ENCODE measurements at places on chromosomes 7 and 10. TPM values are rescaled to one million over a fixed set of nuclear protein-coding genes. Genes with fewer than 3 reads are reported as not detected.
A peak's percentile ranks its signal among the peaks of the same experiment; 100 is the strongest.

DNA sequence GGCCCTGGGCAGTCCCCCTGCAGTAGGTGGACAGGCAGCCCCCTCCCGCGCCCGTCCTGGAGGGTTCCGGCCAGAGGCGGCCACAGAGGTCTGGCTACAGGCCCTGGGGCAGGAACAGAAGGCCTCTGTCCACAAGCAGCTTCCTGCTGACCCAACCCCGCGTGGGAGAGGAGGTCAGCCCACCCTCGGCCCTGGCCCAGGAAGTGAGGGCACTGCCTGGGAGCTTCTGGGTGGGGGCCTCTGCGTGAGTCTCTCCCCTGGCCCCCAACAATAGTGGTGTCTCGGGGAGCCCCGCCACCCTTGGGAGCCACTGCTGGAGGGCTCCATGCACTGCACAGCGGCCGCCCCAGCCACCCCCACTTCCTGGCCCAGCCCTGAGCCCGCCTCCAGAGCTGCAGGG, 4.7 kb downstream of the MICALL2 start:
- no peaks in the 10 kb centered on the region for H3K36me3 ChIP-seq
- no peak overlapping the region for H3K27ac ChIP-seq
- DNase-seq, result no peak

Gene FMC1
- polyA plus RNA-seq, result 23.5 TPM

- no peaks in the 10 kb centered on the region for H3K27me3 ChIP-seq
- H3K4me3 ChIP-seq, result no peak overlapping the region
- no peaks in the 10 kb centered on the region for H3K36me3 ChIP-seq
- H3K4me1 ChIP-seq, result no peaks in the 10 kb centered on the region
Measured at GRCh38 chr10:129545261-129545660, 78.2 kb downstream of the MGMT start.

DNA sequence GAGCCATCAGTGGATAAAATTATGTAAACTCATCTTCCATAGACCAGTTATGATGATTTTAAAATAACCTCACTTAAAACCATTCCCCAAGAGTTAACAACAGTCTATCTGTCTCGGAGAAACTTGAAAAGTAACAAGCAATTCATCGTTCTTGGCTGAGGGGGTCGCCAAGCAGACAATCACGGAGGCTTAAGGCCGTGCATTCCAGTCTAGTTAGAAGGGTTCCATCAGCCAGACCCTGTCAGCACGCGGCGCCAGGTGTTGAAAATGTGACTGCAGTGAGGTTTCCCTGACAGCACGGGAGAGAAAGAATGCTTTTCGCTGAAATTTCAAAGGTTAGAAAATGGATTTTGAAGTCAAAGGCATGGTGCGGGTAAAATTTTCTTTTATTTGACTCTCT, 1025.0 kb upstream of the CELF2 start:
- H3K36me3 ChIP-seq, result no peaks in the 10 kb centered on the region
- H3K27me3 ChIP-seq, result no peaks in the 10 kb centered on the region
- no peak overlapping the region for H3K27ac ChIP-seq
- DNase-seq, result no peak
- H3K4me1 ChIP-seq, result no peaks in the 10 kb centered on the region
- H3K4me3 ChIP-seq, result no peak overlapping the region

Gene FKBP6
- polyA plus RNA-seq, result not detected

DNA sequence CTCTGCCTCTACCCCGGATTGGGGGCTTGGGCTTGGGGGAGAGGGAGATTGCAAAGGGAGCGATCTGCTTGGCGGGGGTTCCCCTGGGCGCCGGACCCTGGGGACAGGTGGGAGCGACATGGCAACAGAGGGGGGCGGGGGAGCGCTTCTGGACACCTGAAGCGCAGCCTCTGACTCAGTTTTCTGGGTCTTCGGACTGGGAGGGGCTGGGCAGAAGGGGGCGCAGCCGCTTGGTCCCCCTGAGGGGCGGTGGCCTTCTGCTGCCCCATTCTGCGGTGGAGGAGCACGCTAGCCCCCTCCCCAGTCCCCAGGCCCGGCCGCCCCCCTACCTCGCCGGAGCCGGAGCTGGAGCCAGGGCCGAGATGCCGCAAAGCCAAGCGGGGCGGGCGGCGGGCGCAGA, 380 bp downstream of the NAT16 start:
- H3K4me1 ChIP-seq, result no peaks in the 10 kb centered on the region
- no peak overlapping the region for H3K27ac ChIP-seq
- no peak for DNase-seq

Gene WEE2
- not detected for polyA plus RNA-seq

- H3K4me3 ChIP-seq, result no peak overlapping the region
- no peak overlapping the region for H3K27ac ChIP-seq
- no peak for DNase-seq
- no peaks in the 10 kb centered on the region for H3K27me3 ChIP-seq
Measured at GRCh38 chr10:128361487-128361886, 235.3 kb upstream of the MKI67 start.

Gene SLC29A3
- polyA plus RNA-seq, result 8.7 TPM

DNA sequence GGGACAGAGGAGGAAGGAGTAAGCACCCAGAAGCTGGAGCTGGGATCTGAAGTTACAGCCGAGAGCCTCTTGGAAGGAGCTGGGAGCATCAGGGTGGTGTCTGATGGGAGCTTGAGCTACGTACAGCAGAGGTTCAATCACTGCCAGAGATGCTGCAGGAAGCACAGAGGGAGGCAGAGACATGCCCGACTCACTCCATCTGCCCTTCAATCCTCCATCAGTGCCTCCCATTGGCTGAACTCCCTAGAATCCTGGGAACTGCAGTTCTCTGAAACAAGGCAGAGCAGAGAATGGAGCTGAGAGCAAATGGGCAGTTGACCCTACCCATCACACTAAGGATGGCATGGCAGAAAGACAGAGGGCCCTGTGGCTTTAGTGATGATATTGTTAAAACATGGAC, 40.0 kb upstream of the CTBP2 start:
- H3K36me3 ChIP-seq, result no peaks in the 10 kb centered on the region
- no peaks in the 10 kb centered on the region for H3K4me1 ChIP-seq
- H3K27me3 ChIP-seq, result peaks cover 2% of the 10 kb centered on the region
- H3K27ac ChIP-seq, result no peak overlapping the region

Gene THNSL1
- 0.38 TPM for polyA plus RNA-seq

DNA sequence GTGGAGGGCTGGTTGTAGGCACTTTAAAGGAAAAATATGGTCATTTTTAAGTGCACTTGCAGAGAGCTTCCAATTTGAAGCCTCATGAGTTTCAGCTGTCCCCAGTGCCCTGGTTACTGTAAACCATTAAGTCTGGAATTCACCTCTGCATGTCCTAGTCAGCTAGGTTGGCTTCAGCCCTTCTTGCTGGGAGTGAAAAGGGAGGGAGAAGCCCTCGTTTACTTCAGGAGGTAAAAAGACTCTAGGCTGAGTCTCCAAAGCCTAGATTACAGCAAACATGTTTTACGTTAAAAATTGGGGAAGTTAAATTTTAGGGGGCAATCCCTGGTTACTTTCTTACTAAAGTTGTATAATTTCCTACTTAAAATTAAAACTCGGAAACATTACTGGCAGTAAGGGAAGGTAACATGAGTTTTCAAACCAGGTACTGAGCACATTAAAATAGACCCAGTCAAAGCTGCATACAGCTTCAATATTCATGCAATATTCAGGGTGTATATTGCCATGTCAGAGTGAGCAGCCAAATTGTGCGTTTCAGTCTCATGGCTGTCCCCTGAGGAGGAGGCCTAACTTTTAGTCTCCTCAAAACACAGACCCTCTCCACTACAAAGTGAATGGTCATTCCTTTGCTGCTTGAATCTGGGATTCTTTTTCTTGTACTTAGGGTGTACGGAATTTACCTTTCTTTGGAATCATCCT, 156.7 kb downstream of the PRKG1 start:
- no peaks in the 10 kb centered on the region for H3K27me3 ChIP-seq
- H3K4me3 ChIP-seq, result no peak overlapping the region
- no peak for DNase-seq
- no peaks in the 10 kb centered on the region for H3K36me3 ChIP-seq
- no peaks in the 10 kb centered on the region for H3K4me1 ChIP-seq

GRCh38 chr7:130929896-130930659, 196.1 kb upstream of the KLF14 start:
- H3K4me3 ChIP-seq, result no peak overlapping the region
- H3K4me1 ChIP-seq, result peaks cover 6% of the 10 kb centered on the region
- H3K27me3 ChIP-seq, result no peaks in the 10 kb centered on the region
- H3K27ac ChIP-seq, result no peak overlapping the region
- H3K36me3 ChIP-seq, result no peaks in the 10 kb centered on the region

Gene HECW1
- not detected for polyA plus RNA-seq

GRCh38 chr7:140039896-140040295, 22.9 kb downstream of the PARP12 start:
- H3K4me1 ChIP-seq, result peaks cover 56% of the 10 kb centered on the region
- H3K36me3 ChIP-seq, result peaks cover 6% of the 10 kb centered on the region
- H3K27ac ChIP-seq, result no peak overlapping the region
- H3K27me3 ChIP-seq, result no peaks in the 10 kb centered on the region

DNA sequence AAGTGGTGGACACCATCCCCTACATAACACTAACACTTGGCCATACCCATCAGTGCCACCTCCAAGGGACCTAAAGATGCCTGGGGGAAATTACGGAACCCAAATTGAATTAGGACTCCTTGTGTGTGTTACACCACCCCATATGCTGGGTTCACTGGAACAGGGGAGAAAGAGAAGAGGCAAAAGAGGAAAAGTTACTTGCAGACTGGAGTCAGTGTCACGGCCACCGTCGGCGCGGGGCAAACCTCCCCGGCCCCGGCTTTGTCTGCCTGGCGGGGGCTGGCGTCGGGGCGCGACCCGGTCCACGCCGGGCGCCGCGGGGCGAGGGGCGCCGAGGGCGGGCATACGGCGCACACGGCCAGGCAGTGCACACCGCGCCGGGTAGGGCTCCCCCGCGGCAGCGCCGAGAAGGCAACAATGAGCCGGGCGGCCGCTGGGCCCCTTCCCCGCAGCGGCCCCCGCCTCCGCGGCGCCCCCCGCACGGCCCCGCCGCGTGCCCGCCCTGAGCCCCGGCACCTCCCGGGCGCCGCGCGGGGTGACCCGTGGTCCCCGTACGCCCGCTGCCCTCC, 171.1 kb downstream of the FAM107B start:
- H3K27me3 ChIP-seq, result no peaks in the 10 kb centered on the region
- peak overlapping the region; percentile 84 for H3K4me3 ChIP-seq
- H3K4me1 ChIP-seq, result peaks cover 30% of the 10 kb centered on the region
- peak overlapping the region; percentile 70 for H3K27ac ChIP-seq
- peaks cover 11% of the 10 kb centered on the region for H3K36me3 ChIP-seq

Gene TMEM270
- not detected for polyA plus RNA-seq

DNA sequence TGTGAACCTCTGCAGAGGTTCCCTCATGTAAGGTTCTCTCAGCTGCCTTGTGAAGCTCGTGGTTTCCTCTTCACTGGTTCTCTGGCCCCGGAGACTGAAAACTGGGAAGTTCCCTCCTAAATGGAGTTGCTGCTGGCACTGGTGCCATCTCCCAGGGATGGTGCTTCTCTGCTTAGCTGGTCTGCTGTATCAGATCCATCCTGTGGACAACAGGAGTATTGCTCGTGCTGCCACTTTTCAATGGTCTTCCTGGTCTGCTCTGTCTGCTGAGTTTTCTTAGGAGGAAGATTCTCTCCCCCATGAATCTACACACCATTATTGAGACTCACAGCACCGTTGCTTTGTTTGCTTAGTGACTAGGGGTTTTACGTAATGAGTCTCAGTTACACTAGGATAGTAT, 247.8 kb downstream of the OTUD1 start:
- H3K27me3 ChIP-seq, result no peaks in the 10 kb centered on the region
- H3K4me1 ChIP-seq, result no peaks in the 10 kb centered on the region
- no peak overlapping the region for H3K4me3 ChIP-seq
- no peaks in the 10 kb centered on the region for H3K36me3 ChIP-seq
- no peak overlapping the region for H3K27ac ChIP-seq

- DNase-seq, result no peak
- H3K4me1 ChIP-seq, result no peaks in the 10 kb centered on the region
- H3K27ac ChIP-seq, result no peak overlapping the region
- H3K36me3 ChIP-seq, result no peaks in the 10 kb centered on the region
- no peaks in the 10 kb centered on the region for H3K27me3 ChIP-seq
Measured at GRCh38 chr10:124315591-124316270, 103.0 kb downstream of the OAT start.

- H3K36me3 ChIP-seq, result no peaks in the 10 kb centered on the region
- DNase-seq, result no peak
- no peaks in the 10 kb centered on the region for H3K4me1 ChIP-seq
- no peaks in the 10 kb centered on the region for H3K27me3 ChIP-seq
- no peak overlapping the region for H3K4me3 ChIP-seq
- no peak overlapping the region for H3K27ac ChIP-seq
Measured at GRCh38 chr10:131697476-131698128, 203.2 kb upstream of the PPP2R2D start.

Gene DLX5
- not detected for polyA plus RNA-seq

Gene INHBA
- 21.4 TPM for polyA plus RNA-seq

DNA sequence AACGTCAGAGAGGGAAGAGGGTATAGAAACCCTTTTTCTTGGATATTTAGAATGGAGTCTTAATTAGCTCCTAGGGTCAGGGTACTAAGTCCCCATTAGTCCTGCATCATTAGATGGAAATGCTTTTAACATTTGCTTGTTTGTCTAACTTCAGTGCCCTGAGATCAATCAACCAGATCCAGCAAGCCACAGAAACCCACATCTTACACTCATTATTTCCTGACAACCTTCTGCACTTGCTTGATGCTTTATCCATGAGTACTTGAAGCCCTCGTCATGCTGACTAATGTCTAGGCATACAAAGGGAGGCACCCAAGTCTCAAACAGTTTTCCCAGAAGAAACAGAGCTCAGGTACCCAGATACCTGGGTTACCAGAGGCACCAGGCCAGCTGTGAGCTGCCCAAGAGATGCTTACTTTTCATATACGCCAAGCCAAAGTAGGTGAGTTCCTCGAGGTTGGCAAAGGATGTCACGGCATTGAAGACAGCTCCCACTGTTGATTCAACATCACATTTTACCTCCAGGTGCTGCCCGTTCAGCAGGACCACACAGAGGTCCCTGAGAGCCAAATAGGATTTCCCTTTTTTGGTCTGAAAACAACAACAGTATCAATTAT, 42.7 kb downstream of the FRMPD2 start:
- DNase-seq, result no peak
- no peaks in the 10 kb centered on the region for H3K36me3 ChIP-seq
- H3K4me1 ChIP-seq, result no peaks in the 10 kb centered on the region
- H3K27ac ChIP-seq, result no peak overlapping the region
- H3K27me3 ChIP-seq, result peaks cover 6% of the 10 kb centered on the region
- no peak overlapping the region for H3K4me3 ChIP-seq

- no peaks in the 10 kb centered on the region for H3K27me3 ChIP-seq
- no peaks in the 10 kb centered on the region for H3K4me1 ChIP-seq
- H3K4me3 ChIP-seq, result no peak overlapping the region
- no peak for DNase-seq
- no peak overlapping the region for H3K27ac ChIP-seq
Measured at GRCh38 chr10:27197980-27198620, 42.5 kb downstream of the ACBD5 start.

Gene GRID2IP
- not detected for polyA plus RNA-seq

Gene NUTM2B
- polyA plus RNA-seq, result 0.35 TPM

GRCh38 chr7:70092314-70093204, 494.3 kb downstream of the AUTS2 start:
- H3K27ac ChIP-seq, result no peak overlapping the region
- H3K27me3 ChIP-seq, result no peaks in the 10 kb centered on the region
- no peak overlapping the region for H3K4me3 ChIP-seq
- no peaks in the 10 kb centered on the region for H3K4me1 ChIP-seq
- DNase-seq, result no peak

All from endothelial cell of umbilical vein (primary cell).